ENCODE measurements at places on chromosomes 2 and 18.

- no peak for DNase-seq
These were observed 56.1 kb downstream of the INHBB start for GRCh38 chr2:120402067-120402433.

GRCh38 chr2:100941646-100942240 lies 60.3 kb upstream of the RPL31 start:
- no peak for DNase-seq

DNA sequence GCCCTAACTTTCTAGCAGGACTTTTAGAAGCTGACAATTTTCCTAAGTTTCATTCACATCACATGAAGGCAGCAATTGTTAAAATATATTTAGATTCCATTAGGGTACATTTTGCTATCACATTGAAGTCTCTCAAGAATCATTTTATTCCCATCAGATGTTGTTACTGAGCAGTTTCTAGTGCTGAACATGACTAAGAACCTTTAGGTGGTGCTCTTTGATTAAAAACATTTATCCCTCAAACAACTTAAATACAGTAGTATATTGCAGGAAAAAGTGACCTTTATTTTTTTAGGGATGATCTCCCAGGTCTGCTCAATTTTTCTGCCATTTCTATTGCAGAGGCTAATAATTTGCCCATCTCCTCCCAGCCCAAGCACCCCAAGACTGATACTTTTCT lies 22.9 kb upstream of the NARS1 start:
- DNase-seq, result no peak

- no peak for DNase-seq
These were observed 51.0 kb upstream of the CYP26B1 start for GRCh38 chr2:72198532-72199241.

DNA sequence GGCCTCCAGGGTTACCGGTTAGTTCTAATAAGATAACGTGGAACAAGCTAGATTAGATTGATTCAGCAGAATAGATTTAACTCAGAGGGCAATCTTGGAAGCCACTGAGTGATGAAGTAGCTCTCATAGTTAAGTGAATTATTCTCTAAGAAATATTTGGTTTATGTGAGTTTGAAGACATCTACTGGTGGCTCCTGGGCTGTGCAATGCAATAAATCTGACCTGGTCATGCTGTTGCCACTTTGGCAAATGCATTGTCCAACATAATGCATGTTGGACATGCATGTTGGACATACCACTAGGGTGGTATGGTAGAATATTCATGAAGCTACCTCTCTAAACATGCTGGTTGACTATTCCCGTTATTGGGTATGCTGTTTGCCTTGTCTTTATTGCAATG lies 493.7 kb upstream of the VRK2 start:
- no peak for DNase-seq

DNA sequence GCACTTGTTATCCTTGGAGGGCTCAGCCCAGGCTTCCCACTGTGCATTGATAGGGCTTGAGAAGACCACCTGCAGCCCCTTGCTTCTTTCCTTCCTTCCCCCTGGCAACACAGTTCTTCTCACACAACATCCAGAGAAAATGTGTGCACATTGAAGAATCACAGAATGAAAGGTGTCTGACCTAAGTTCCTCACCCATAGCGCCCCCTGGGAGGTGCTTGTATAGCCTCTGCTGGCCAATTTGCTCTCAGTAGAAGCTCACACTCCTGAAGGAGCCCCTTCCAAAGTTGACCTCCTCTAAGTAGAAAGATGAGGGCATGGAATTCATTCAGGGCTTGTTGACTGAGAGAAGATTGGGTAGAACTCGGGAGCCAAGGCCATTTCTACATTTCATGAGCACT lies 758.4 kb upstream of the KLHL29 start:
- no peak for DNase-seq

GRCh38 chr18:75809151-75809925 lies 381.8 kb upstream of the SMIM21 start:
- no peak for DNase-seq

- no peak for DNase-seq
These were observed 403.3 kb downstream of the METTL4 start for GRCh38 chr18:2168022-2168421.

DNA sequence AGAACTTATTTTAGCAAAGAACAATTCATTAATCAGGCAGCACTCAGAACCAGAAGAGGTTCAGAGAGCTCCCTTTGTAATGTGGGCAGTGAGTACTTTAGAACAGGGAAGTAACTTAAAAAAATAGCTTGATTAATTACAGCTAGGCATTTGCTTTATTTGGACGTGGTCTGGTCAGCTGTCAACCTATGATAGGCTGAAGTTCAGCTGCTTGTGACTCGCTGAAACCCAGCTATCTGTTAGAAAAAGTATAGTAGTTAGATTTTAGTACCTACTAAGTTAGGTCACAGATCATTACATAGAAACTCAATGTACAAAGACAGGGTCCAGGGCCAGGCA lies 40.0 kb downstream of the PKDCC start:
- no peak for DNase-seq
